Activated CD4-positive, alpha-beta T cell treated with anti-CD3 and anti-CD28 coated beads, Interleukin-2, amount 50 U/mL, for 4 hours (primary cell): ENCODE measurements at places on chromosomes 12 and 14.

DNA sequence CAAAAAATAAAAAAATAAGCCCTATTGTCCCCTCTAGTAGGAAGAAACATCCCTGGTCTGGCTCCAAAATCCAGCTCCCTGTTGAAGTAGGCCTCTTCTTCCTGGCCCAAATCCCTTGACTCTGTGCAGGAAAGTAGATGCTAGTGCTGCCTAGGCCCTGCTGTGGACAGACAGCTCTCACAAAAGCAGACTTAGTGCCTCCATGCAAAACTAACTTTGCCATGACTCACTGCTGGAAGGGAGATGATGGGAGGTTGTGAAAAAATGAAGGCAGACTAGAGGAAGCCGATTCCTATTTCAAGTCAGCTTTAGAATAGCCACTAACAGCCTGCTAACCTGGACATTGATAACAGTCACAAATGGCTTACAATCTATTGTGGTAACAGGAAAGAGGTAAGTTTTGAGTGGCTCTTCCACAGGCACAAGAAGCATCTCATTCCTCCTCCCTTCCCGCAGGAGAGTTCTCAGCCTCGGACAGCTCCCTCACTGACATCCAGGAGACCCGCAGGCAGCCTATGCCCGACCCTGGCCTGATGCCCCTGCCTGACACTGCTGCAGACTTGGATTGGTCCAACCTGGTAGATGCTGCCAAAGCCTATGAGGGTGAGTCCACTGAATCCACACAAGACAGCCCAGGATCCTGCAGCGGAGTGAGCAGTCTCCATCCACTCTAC is 198.9 kb upstream of the RGS6 start:
- no peak for DNase-seq

- no peak for DNase-seq
Observed at GRCh38 chr14:71103662-71104484, 196.6 kb downstream of the PCNX1 start.

GRCh38 chr12:28219827-28220226 is 29.6 kb downstream of the CCDC91 start:
- DNase-seq = no peak

GRCh38 chr12:45290216-45290605 is 74.3 kb downstream of the ANO6 start:
- no peak for DNase-seq

DNA sequence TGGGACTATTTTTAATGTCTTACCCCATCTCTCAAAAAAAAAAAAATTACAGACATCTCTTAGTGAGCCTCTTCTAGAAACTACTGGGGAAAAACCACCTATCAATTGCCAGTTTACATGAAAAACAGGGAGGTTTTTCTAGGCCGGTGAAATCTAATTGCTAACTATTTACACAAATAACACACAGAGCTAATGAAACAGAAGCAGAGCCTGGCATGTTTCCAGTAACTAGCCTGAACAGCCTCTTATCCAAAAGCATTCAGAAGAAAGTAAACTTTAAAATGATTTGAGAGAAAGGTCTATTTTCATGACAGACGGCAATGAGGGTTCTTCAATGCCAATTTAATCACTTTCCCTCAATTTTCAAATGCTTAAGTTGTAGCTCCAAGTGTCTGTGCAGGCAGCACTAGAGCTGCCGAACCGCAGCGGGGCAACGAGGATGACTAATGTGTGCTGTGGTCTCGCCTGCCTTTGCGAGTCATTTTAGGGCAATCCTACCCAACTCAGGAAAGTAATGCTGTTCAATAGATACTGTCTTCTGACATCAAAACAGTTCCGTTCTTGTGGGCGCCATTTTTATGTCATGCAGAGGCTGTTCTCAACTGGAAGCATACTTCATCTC is 84.6 kb downstream of the SETD3 start:
- DNase-seq = peak; percentile 26

DNA sequence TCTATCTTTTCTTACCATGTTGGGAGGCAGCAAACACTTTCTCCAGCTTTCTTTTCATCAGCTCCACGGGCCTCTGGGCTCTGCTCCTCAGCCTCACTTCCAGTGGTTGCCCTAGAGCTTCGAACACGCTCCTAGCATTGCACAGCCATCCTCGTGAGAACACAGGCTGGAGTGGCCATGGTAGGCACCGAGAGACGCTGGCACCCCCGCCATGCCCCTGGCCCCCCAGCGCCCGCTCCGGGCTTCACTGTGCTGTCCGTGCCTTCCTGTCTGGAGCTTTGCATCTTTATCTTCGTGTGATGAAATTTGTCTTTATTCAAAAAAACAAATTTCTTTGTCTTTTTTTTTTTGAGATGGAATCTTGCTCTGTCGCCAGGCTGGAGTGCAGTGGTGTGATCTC is 352.2 kb downstream of the TMEM121 start:
- no peak for DNase-seq

GRCh38 chr12:4958697-4959375 is 49.1 kb downstream of the KCNA1 start:
- DNase-seq = no peak
